ENCODE measurements at places on chromosomes 16 and 17.
A peak's percentile ranks its signal among the peaks of the same experiment; 100 is the strongest.

DNA sequence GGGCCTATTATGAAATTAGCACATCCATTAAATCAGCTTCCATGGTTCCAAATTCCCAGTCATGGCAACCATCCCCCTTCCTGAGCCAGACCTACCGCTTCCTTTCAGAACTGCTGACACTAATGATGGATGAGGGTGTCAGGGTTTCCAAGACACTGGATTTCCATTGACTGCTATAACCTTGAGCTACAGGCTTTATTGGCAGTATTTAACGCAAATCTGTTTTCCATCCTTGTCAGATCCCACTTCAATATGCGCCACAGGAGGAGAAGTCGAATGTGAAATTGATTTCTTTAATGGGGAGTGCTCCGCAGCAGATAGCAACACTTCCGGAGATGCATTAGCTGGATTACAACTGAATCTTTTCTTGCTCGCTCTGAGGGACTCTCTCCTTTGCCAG is 197.1 kb downstream of the HS3ST4 start:
- DNase-seq: no peak

GRCh38 chr17:35740997-35741931 is 9.8 kb downstream of the RASL10B start:
- DNase-seq: no peak

- DNase-seq: no peak
Observed at GRCh38 chr17:73304971-73305812, 6.6 kb downstream of the CDC42EP4 start.

DNA sequence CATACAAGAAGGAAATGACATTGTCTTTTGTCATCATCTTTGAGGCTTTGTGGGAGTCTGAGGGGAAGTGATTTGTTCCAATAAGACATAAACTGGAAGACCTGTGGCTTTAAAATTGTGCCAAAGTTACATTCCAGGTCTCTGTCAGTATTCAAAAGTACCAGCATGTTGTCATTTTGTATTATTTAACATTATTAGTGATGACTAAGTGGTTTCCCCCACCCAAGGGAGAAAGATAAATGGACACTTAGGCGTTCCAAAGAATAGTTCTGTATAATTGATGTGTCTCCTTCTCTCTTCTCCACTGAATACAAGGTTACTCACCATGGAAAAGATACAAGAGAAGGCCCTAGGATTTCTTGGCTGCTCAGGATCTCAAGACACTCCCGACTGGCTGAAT is 3.8 kb downstream of the CFAP97D1 start:
- no peak for DNase-seq

- no peak for DNase-seq
Observed at GRCh38 chr16:87254296-87254695, 62.9 kb downstream of the C16orf95 start.

DNA sequence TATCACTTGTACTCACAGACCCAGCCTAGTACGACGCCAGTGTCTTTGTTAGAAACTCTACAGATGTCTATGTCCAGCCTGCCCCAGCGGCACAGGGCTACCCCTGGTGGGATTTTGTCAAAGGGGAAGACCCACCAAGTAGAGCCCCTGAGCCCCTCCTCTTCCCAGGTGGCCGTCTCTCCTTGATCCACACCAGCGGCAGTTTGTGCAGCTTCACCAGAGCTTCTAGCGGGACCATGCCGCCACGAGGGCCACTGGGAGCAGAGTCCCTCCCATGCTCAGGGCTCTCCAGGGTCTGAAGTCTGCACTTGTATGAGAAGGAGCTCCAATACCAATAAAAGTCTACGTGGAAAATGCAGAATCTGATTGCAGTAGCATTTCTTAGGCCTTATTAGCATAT is 157.1 kb downstream of the RPTOR start:
- DNase-seq: no peak

- DNase-seq: no peak
Observed at GRCh38 chr16:51053775-51054174, 97.3 kb downstream of the SALL1 start.

GRCh38 chr17:76032073-76032779 is 5.1 kb upstream of the EVPL start:
- DNase-seq: no peak

- DNase-seq: no peak
Observed at GRCh38 chr16:89636663-89637062, 20.8 kb downstream of the CHMP1A start.

- DNase-seq: no peak
Observed at GRCh38 chr17:81367171-81367570, 28.1 kb upstream of the BAHCC1 start.

GRCh38 chr16:82452004-82452756 is 174.6 kb upstream of the CDH13 start:
- DNase-seq: peak; percentile 19

DNA sequence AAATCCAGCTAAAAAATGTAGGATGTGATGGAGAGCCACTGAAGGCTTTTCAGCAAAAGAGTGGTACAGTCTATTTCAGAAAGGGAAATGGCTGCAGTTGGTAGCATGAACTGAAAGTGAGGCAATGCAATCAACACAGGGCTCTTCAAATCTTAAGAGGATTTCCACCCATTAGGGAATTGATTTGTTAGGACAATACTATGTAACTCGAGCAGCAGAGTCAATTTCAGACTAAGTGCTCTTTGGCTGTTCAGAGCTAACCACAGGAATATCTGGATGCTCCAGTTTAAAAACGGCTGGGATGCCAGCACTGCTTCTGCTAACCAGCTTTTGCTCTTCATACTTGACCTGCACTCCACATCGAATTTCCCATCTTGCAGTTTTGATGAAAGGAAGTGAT is 24.6 kb downstream of the CACNG1 start:
- peak; percentile 4 for DNase-seq

GRCh38 chr17:42456223-42457106 is 2.2 kb upstream of the ATP6V0A1 start:
- no peak for DNase-seq

DNA sequence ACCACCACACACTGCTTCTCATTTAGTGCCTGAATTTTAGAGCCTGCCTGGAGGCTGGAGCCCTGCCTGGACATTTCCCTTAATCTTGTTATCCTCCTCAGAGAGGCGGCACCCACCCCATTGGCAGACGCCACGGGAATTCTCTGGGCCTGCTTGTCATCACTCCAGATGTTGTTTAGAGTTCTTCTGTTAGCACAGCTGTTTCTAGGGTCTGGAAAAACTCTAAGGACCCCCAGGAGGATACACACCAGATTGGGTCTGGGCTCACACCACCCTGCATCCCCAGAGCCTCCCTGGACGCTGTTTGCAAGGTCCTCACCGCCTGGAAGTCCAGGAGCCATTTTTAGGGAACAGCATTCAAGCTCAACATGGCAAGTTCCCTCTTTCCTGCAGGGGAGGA is 565 bp upstream of the XAF1 start:
- no peak for DNase-seq

- no peak for DNase-seq
Observed at GRCh38 chr17:56793531-56793930, 40.2 kb downstream of the C17orf67 start.

DNA sequence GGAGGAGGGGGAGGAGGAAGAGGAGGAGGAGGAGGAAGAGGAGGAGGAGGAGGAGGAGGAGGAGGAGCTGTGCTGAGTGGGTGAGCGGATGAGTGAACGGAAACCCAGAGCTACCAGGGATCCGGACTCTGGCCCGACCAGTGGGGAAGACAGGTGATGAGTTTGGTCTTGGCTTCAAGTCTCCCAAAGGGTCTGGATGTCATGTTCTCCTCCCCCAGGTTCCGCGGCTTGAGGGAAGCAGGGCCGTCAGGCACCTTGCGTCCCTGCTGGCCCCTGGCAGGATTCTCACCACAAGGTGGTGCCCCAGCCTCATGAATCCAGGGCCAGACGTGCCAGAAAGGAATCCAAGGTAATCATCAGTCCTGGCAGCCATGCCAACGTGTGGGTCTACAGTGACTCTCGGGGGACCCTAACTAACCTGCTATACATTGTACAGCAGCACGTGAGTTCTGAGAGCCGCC is 13.5 kb upstream of the ABAT start:
- DNase-seq: peak; percentile 48

- no peak for DNase-seq
Observed at GRCh38 chr16:69193855-69194254, 6.9 kb downstream of the SNTB2 start.

DNA sequence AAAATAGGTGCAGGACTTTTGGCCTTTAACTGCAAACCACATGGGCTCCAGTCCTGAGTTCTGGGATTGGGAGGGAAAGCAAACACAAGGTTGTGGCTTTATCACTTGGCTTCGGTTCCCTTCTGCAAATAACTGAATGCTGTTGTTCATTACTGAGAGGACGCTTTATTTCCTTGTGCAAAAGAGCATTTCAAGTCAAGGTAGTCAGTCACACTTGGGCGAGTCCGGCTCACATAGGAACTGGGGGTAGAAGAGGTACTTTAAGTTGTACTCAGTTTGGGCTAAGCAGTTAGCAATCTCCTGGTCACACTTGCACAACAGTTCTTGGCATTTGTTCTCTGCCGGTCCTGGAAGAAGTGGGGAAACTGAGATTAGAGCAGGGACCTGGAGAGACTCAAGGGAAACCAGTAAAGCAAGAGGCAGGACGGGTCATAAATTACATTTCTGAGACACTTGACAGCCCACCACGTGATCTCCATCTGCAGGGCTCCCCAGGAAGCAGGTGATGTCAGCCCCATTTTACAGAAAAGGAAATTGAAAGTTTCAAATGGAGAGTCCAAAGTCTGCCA is 21.6 kb downstream of the PLA2G10 start:
- DNase-seq: no peak

GRCh38 chr17:81910840-81911276 is 341 bp downstream of the PCYT2 start:
- no peak for DNase-seq
